ENCODE measurements at places on chromosomes 12 and 14.

DNA sequence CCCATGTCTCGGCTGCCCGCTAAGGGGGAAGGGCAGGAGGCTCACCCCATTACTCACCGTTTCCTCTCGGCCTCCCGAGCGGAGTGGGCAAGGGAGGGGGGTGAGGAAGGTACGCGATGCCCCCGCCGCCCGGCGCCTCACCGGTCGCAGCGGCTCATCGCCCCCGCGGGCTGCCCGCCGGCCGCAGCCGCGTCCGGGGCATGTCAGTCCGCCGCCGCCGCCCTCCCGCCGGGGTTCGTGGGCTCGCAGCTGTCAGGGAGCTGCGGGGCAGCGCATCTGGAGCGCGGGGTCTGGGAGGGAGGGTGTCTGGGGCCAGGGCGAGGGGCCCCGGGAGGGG lies 461 bp downstream of the SLC8A3 start:
- no peak for DNase-seq

DNA sequence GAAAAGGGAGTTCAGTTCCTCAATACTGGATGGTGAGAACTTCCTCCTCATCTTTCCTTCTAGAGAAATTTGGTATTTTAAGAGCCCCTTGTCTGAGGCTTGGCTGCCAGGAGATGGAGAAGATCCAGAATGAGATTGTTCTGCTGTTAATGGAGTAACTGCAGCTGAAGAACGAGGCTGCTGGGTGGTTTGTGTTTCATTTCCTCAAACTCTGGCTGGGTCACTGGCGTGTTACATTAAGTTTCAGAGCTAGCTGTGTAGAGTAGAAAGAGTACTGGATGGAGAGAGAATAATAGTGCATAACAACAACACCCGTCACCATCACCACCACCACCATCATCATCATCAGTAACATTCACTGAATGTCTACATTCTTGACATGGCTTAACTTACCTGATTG lies 325.0 kb upstream of the TBX3 start:
- DNase-seq, result no peak

DNA sequence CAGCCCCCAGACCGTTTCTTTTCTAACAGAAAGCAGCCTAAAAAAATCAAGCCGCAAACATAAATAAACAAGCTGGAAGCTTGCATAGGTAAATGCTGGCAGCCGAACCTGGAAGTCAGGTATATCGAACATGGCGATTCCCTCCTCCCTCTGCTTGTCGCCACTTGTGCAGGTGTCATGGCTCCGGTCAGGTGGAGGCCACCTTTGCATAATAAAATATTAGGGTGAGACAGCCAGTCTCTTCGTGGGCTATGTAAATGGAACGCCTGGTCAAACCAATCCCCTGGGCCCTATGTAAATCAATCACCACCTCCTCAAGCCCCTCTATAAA lies 223.9 kb upstream of the DAAM1 start:
- no peak for DNase-seq

DNA sequence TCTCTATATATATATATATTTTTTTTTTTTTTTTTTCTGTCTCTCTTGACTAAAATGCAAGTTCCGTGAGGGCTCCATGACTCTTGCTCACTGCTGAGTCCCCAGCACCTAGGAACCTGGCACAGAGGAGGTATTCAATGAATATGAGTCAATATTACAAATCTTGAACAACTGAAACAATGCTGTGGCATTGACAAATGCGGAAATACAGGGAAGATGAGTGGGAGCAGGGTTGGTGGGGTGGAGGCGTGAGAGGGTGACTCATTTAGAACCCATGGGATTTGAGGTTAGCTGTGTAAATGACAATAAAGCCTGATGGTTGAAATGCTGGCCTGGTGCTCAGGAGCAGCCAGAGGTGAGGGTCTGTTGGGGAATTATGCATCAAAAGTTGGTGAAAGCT lies 121.7 kb upstream of the FUT8 start:
- DNase-seq, result no peak

DNA sequence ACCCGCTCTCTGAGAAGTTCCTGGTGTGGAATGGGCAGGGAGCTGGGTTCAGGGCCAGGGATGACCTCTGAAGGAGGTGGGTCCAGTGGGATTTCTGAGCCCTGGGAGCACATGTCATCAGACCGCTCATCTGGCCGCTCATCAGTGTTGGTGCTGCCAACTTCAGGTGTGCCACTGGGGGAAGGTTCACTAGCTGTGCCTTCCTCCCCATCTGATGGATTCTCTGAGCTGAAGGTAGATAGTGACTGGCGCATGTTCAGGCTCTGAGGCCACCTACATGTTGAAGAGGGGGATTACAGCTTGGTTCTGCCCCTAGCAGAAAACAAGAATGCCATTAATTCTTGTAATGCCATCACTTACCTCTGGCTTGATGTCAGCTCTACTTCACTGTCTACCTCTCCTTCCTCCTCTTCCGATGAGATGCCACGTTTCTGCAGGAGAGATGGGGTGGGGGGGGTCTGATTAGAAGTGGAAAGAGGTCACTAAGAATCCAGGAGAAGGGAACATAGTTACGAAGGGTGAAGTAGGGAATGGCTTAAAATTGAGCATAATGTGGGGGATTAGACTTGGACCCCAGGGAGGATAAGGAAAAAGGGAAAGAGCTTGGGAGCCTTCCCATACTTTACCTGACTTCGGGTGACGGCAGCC lies 17.2 kb downstream of the MAP3K12 start:
- no peak for DNase-seq

DNA sequence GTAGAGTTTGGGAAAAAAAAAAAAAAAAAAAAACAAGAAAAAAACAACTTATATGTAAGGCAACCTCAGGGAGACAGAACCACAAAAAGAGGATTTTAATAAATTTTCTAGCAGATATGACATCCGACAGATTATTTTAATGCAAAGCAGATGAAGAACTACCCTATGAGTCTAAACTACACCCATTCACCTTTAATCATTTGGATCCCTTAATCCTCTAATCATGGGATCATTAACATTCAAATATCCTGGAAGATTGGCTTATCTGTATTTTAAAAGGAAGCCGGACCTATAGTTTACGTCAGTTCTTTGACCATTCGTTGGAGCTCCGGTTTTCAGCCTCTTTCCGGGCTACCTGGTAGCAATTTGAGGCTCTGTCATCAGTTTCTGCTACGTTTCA lies at the start of gene DPPA3:
Gene DPPA3, plus strand, starts transcription at position 301 of the 400 bp plus-strand sequence. CDS start 138 bp downstream, outside the sequence.
- DNase-seq, result no peak

DNA sequence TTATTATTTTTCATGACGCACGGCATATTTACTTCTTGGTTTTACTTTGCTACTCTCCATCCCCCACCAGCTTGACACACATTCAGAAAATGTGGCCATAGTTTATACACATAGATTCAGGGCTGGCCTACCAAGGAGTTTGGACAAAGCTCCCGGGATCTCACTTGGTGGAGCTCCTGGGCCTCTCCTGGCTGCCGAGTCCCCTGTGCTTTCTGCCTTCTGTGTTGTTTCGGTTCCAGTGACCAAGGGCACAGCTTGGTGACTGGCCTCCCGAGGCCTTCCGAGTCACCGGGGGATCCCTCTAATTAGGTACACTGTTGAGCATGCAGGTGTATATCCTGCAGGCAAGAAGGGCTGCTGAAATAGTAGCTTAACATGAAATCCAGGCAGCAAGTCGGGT lies 63.5 kb downstream of the RGS6 start:
- no peak for DNase-seq
